ENCODE measurements at places on chromosomes 1 and 21. TPM values are rescaled to one million over a fixed set of nuclear protein-coding genes. Genes with fewer than 3 reads are reported as not detected.

DNA sequence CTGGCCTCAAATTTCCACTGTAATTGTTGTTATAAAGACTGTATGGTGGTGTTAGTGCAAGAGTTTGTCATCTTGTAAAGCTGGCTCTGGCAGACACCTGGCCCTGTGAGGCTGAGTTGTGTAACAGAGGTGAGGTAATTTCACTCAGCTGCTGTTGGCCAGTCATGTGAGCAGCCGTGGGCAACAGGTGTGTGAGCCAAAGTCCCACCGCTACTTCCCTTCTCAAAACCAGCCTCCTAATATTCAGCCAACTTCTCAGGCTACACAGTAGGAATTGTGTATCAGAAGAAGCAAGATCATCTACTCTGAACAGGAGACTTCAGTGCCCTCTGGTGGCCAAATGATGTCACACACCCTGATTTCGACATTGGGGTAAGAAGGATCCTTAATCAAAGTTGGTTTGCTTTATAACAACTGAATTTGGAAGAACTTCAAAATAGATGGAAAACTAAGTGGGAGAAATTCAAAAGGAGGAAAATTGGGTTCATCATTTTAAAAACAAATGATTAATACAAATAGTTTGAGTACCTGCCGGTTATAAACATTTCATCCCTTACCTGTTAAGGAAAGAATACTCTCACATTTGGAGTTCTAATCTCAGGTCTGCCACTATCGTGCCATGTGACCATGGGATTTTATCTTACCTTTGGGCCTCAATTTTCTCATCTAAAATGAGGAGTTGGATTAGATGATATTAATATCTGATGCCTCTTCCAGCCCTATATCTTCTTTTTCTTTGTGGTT lies 2.6 kb upstream of the CREG1 start:
- peak; percentile 81 for DNase-seq

GRCh38 chr1:24702511-24703293 lies 42.5 kb upstream of the CLIC4 start:
- no peak for DNase-seq

OR6K3 gene
- total RNA-seq = not detected

CAPN9 gene
- total RNA-seq = 0.18 TPM

- no peak for DNase-seq
These were observed 45.5 kb downstream of the TRABD2B start for GRCh38 chr1:47951545-47952235.

GRCh38 chr1:172946814-172947507 lies 103.8 kb downstream of the TNFSF18 start:
- no peak for DNase-seq

GRCh38 chr1:235835226-235835625 lies 31.5 kb downstream of the LYST start:
- peak; percentile 72 for DNase-seq

DNA sequence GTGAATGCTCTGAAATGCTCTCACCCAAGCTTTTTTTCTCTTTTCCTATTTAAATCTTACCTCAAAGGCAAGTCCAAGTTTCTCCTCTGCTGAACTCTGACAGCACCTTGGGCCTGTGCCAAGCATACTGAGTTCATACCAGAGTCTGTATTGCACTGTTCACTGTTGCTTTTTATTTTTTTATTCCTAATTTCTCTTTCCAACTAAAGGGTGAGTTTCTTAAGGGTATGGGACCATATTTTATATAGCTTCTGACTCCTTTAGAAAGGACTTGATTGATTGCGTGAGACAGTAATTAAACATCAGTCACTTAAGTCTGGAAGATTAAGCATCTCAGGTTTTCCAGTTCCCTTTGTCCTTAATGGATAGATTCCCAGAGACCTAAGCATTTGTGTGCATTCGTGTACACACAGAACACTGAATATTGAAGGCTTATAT lies 69.9 kb downstream of the CACHD1 start:
- peak; percentile 87 for DNase-seq

GRCh38 chr1:224579526-224579925 lies 36.6 kb upstream of the CNIH3 start:
- no peak for DNase-seq

DNA sequence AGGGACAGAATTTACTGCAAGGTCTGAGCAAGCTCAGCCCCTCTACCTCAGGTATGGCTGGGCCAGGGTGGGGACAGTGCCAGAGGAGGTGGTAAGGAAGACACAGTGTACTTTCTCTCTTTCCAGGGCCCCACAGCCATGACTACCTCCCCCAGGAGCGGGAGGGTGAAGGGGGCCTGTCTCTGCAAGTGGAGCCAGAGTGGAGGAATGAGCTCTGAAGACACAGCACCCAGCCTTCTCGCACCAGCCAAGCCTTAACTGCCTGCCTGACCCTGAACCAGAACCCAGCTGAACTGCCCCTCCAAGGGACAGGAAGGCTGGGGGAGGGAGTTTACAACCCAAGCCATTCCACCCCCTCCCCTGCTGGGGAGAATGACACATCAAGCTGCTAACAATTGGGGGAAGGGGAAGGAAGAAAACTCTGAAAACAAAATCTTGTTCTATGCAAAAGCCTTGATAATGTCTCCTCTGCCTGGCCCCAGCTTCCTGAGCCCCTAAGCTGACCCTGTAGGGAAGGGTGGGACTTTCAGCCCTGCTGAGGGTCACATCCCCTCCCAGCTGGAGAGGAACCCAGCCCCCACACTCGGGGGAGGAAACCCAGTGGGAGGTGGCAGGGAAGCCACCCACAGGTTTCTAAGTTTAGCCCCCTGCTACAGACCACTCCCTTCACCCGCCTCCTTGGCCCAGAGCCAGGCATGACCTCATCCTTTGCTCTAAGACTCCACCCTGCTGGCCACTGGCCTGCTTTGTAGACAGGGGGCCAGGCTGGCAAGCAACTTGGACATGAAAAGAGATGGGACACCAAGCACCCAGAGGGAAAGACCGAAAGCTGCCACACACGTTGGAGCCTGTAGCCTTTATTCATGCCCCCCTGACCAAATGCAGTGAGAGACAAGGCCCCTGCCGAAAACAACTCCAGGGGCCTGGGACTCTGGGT lies 6.4 kb downstream of the RHOC start:
- peak; percentile 97 for DNase-seq
